Stimulated activated CD8-positive, alpha-beta memory T cell treated with anti-CD3 and anti-CD28 coated beads, Interleukin-2, amount 100 ng/mL, for 1 hour (primary cell): ENCODE measurements at places on chromosomes 5 and 9.

DNA sequence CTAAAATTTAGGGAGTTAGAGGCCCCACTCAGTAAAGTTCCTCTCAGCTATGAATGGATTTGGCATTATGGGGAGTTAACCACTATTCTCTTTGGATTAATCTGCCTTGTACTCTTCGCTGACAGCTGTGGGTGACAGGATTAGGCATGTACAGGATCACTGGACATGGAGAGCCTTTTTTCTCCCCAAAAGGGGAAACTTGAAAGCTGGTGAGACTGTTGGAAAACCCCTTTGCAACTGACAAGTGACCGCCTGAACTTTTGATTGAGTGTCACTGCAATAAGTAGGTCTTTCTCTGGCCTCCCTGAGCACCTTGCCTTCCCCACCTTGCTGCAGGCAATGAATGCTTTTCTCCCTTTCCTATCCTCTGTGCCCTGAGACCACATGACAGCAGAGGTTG lies 68.3 kb downstream of the ERP44 start:
- no peak for DNase-seq

DNA sequence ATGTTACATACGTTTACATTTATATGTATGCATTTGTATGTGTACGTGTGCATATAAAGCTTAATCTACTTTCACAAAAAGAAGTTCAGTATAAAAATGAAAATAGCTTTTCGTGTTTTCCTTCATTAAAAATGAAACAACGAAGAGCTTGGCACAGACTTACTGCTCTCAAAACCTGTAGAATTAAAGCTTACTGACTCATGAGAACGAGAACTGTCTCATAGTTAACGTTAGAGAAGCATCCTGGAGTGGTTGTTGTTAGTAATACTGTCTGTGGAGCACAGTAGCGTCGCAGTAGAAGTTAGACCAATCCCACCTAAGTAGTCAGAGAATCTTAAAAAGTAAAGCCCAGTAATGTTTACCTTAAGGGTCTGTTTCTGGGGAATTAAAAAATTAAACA lies 1.3 kb downstream of the MAT2B start:
- no peak for DNase-seq

DNA sequence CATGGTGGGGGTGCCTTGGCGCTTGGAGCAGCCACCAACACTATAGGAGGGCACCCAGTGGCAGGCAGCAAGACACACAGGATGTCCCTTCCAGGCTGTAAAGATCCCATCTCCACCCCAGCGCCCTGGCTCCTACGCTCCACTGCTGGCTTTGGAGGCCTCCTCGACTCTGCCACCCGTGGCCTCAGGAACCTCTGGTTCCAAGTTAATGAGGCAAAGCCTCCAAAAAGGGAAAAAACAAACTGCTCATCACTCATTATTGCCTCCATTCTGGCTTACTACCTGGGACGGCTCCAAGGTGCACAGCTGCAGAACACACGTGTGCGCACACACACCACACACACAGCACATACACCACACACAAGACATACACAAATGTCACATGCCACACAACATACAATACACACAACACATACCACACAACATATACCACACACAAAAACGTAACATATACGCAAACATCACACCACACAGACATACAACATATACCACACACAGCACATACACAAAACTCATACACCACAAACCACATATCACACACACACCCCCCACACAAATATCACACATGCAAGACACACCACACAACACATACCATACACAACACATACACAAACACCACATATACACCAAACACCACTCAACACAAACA lies 45.3 kb downstream of the ROR2 start:
- no peak for DNase-seq

DNA sequence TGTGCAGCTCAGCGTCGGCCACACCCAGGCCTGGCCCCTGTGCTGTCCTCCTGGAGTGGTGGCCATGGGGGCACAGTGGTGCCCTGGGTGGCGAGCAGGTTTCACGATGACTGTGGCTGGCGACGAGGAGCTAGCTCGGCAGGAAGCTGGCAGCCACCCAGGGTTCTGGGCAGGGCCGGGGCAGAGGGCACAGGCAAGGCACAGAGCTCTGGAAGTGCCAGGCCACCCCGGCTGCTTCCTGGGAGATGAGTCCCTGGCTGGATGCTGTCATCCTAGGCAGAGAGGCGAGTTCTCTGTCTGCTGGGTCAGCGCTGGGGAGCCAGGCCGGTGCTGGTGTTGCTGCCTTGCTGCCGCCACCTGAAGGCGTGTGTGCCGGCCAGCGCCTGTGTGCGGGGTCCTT lies 51.7 kb downstream of the RXRA start:
- no peak for DNase-seq

DNA sequence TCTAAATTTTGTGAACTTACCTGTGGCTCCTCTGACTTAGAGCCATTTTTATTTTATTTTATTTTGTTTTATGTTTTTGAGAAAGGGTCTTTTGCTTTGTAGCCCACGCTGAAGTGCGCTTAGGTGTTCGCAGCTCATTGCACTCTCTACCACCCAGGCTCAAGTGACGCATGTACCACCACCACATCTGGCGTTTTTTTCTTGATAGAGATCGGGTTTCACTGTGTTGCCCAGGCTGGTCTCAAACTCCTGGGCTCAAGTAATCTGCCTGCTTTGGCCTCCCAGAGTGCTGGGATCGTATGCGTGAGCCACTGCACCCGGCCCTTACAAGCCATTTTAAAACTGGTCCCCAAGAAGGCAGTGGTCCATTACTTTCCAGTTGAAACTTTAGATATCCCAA lies 18.5 kb downstream of the MATR3 start:
- DNase-seq, result no peak

- no peak for DNase-seq
Observed at GRCh38 chr9:127347831-127348776, 48.9 kb upstream of the SLC2A8 start.
